BJ (cell line): ENCODE measurements at places on chromosomes 7 and 10. TPM values are rescaled to one million over a fixed set of nuclear protein-coding genes. Genes with fewer than 3 reads are reported as not detected.

DNA sequence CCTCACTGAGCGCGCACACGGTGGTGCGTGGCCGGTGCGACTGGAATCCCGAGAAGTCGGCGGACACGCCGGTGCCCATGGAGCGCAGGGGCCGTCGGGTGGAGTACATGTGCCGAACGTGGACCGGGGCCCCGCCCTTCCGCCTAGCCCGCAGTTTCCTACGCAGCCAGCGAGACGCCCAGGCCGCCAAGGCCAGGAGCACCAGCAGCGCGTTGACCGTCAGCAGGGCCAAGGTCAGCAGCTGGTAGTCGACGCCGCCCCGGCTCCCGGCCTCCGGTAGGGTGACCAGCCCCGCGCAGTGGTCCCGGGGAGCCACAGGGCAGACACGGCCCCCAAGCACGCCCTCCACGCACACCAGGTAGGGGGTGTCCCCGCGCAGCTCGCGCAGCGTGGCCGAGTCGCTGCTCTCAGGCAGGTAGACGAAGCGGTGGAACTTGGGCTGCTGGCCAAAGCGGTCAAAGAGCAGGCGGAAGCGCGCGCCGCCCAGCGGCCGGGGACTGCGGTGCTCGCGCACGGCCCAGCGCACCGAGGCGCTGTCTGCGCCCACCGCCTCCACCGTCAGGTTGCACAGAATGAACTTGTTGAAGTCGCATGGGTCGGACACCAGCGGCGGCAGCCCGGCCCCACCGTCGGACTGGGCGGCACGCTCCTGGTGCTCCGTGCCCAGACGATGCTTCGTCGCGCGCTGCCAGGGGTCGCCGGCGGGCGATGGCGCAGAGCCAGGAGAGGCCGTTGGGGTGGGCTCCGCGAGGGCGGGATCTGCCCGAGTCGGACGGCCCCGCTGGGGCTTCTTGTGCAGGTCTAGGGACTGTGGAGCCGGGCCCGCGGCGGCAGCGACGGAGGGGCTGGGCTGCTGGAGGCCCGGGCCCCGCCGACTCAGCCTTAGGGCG, 2.2 kb downstream of the TRIL start:
- DNase-seq = no peak

Gene CH25H
- polyA plus RNA-seq = 0.53 and 0.86 TPM in 2 replicates

DNA sequence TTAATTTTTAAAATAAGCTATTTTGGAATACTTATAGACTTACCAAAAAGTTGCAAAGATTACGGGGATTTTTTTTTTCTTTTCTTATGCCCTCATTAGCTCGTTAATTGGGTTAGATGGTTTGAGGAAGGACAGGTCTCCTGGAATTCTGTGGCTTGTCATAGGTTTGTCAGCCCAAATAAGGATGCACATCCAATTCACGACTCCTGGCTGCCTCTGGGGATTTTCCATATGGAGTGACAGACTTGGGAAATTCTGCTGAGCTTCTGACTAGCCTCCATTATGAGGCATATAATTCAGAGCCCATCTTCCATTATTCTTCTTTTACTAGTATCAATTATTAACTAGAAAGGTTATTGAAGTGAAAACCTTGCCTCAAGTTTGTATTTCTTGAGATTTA, 102.1 kb downstream of the AUTS2 start:
- no peak for DNase-seq

Gene CTAGE8
- polyA plus RNA-seq = 0.21 and 0.54 TPM in 2 replicates

- DNase-seq = peak; percentile 38
These were observed 356 bp upstream of the NDUFB2 start for GRCh38 chr7:140696024-140696679.

DNA sequence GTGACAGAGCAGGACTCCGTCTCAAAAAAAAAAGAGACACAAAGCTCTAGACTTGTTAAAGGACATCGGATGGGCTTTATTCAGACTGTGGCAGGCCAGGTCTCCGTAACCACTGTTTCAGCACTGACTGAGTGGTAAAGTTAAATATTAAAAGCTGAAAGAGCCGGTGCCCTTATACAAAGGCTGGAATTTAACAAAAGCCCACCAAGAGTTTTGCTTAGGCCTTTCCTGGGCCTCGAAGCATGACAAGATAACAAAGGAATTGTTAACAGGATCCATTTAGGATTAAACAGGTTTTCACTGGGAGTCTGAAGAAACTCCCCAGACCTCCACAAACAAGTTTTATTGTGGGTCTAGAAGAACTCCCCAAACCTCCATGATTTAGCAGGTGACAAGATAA, 727.8 kb downstream of the TYW1 start:
- no peak for DNase-seq
